Cardiac fibroblast (primary cell): ENCODE measurements at places on chromosomes 4 and X.

GRCh38 chr4:100208964-100209363 lies 18.7 kb upstream of the DDIT4L start:
- no peak for DNase-seq

GRCh38 chr4:143285696-143286437 lies 50.8 kb upstream of the GAB1 start:
- DNase-seq, result peak; percentile 55

DNA sequence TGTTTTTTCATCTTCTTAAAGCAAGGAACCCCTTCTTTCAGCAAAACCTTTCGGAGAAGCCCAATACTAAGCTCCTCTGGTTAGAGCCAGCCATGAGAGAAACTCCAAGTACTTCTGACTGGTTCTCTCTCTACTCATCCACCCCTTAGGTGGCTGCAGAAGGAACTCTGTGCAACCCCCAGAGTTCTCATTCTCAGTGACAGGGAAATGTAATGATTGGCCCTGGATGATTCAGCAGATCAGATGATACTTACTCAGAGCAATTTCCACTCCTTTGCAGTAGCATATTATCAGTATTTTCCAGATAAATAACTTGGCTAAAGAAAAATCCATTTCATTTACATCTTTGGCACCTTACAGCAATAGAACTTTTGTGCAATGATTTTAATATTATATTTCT lies 3.2 kb downstream of the SPP1 start:
- no peak for DNase-seq

DNA sequence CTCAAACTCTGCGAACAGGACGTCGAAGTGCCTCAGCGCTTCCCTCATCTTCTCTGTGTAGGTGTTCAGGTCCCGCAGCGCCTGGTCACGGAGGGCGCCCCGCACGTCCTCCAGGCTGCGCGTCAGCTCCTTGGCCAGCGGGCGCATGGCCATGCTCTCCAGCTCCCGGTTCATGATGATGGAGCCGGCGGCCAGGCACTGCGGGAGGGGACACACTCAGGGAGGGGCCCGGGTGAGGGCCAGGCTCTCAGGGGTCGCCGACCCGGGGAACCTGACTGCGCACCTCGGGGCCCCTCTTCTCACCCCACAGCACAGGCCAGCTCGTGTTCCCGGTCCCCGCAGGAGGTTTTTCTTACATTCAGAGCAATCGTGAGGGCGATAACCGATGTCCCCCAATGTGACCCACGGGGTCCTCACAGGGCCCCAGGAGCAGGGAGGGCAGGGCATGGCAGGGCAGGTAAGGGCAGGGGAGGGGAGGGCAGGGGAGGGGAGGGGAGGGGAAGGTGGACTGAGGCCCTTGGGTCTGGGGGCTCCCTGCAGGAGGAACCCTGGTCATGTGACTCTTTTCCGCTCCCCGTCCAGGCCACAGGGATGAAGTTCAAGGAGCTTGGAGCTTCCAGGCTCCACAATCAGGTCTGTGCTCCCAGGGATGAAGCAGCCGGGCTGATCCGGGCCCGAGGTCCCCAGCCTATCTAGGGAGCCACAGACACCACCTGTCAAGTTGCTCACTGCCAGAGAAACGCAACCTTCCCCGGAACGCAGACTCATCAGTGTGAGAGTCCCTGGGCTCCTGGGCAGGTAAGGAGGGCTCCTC lies 77.8 kb upstream of the MXD4 start:
- no peak for DNase-seq

- no peak for DNase-seq
These were observed 67.7 kb downstream of the SMIM20 start for GRCh38 chr4:25981749-25982148.

DNA sequence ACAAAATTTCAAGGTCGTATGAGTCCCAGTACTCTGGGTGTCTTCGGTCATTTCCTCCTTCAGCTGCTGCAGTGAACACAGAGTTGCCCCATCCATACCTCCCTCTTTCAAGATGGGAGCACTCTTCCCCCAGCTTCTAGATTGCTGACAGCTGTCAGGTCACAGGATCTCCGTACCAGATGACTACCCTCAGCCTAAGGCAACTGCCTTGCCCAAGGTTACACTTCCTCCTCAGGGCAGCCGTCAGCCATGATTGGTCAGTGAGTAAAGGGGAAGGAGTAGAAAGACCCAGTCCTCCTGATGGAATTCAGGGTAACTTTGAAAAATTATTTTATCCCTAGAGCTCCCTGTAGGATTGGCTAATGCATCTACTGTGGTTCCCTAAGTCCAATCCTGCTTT lies 81.6 kb downstream of the NAF1 start:
- DNase-seq, result no peak

GRCh38 chr4:113071274-113071673 lies 21.8 kb downstream of the ANK2 start:
- DNase-seq, result no peak
